ENCODE measurements at places on chromosomes 5 and 9.

- no peak for DNase-seq
Observed at GRCh38 chr5:140549237-140550144, 2.0 kb downstream of the EIF4EBP3 start.

DNA sequence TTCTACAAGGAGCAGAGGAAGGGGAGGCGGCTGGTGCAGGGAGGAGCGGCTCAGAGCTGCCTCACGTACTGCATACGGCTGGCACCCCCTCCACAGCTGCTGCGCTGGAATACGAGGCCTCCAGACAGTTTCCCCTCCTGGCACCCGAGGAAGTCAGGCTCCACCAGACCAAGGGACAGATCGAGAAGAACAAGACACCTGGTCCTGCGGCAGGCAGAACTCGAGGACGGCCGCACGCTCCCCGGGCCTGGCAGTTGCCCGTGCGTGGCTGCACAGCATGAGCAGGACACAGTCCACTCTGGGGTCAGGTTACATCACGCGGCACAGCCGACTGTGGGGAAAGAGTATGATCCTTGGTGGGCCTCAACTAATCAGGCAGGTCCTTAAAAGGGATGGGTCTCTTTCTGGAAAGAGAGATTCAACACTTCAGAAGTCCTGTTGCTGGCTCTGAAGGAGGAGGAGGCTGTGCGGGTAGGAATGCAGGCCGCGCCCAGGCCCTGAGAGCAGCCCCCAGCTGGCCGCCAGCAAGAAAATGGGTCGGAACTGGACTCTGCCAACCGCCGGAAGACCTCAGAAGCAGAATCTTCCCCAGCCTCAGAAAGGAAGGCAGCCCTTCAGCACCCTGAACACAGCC is 11.6 kb downstream of the UBAC1 start:
- no peak for DNase-seq

DNA sequence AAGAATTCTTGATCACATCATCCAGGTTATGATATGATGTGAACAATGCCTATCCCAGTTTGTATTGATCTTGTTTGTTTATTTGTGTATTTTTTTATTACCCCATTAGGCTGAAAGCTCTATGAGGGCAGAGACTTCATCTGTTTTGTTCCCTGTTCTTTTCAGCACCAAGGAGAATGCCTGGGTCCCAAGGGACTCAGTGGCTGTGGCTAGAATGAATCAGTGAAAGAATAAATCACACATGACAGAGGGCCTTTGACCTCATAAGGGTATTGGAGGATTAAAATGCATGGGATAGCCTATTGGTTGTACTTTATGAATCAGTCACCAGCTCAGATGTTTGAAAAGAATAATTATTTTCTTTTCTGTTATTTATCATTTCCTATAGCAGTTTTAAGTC is 292.2 kb downstream of the GAS1 start:
- no peak for DNase-seq

- no peak for DNase-seq
Observed at GRCh38 chr9:89815061-89815902, 210.5 kb downstream of the GADD45G start.

DNA sequence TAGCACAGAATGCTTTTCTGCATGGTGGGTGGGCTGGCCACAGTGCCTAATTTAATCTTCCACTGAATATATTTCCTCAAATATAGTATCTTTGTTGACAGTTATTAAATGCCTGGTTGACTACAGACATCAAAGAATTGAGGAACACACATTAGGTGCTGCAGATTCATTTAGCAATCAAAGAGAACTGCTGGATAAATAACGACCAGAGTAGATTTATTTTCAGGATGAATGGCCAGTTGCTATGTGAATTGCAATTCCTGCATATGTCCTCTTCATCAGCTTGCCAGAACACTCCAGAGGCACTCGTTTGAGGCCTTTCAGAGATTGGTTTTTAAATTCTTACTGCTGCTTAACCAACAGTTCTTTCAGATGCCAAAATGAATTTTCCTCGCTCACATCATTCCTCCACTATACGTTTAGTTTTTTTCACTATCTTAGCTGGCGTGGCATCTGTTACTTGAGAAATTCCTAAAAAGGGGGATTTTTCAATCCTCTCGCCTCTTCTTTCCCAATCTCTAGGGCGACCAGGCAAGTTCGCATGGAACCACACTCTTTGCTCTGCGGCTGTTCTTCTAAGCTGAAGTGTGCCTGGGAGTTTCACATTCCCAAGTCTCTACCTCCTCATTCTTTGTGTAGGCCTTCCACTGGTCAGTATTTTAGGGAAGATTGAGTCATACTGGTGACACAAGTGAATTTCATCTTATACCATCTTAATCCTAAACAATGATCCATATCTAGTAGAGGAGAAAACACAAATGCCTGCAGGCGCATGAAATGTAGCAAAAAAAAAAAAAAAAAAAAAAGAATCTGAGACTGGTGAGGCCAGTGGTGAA is 237.1 kb upstream of the NMUR2 start:
- DNase-seq: no peak

DNA sequence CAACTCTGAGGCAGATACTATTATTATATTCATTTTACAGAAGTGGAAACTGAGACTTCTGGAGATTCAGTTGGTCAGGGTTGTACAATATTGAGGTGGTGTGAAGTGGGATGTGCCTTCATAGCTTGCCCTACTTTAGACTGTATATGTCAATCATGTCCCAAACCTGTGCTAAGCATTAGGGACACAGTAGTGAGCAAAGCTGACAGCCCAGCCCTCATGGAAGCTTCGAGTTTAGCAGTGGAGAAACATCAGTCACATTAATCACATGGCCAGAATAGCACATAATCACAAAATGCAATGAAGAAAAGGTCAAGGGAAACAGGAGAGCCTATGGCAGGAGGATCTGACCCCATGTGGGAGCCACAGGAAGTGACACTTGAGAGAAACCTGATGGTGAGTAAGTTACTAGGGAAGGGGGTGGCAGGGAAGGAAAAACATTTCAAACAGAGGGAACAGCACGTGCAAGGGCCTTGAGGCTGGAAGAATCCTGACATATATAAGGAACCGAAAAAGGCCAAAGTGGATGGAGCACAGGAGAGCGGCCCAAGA is 20.5 kb upstream of the RALGPS1 start:
- DNase-seq: no peak

GRCh38 chr5:116922532-116922931 is 347.9 kb upstream of the SEMA6A start:
- no peak for DNase-seq

GRCh38 chr5:111829701-111830100 is 72.7 kb upstream of the NREP start:
- no peak for DNase-seq

DNA sequence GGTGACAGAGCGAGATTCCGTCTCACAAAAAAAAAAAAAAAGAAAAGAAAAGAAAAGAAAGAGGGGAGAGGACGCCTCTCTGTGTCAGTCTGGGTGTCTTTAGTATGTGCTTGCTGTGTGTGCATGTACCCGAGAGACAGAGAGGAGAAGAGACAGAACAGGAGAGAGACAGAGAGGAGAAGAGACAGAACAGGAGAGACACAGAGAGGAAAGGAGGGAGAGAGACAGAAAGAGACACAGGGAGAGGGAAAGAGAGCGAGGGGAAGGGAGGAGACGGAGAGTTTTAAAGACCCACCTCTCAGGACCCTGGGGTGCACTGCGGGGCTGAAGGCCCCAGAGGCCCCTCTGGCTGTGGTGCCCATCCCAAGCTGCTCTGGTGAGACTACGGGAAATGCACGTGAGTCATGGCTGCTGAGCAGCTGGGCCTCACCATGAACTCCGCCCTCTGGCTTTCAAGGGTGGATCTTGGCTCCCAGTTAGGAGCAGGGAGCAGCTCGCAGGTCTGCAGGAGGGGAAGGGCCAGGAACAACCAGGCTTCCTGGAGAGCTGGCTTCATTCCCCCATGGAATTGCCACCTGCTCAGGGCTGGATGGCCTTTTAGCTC is 7.9 kb downstream of the SLC6A3 start:
- DNase-seq: no peak

GRCh38 chr9:4137234-4137633 is 162.6 kb downstream of the GLIS3 start:
- DNase-seq: no peak

DNA sequence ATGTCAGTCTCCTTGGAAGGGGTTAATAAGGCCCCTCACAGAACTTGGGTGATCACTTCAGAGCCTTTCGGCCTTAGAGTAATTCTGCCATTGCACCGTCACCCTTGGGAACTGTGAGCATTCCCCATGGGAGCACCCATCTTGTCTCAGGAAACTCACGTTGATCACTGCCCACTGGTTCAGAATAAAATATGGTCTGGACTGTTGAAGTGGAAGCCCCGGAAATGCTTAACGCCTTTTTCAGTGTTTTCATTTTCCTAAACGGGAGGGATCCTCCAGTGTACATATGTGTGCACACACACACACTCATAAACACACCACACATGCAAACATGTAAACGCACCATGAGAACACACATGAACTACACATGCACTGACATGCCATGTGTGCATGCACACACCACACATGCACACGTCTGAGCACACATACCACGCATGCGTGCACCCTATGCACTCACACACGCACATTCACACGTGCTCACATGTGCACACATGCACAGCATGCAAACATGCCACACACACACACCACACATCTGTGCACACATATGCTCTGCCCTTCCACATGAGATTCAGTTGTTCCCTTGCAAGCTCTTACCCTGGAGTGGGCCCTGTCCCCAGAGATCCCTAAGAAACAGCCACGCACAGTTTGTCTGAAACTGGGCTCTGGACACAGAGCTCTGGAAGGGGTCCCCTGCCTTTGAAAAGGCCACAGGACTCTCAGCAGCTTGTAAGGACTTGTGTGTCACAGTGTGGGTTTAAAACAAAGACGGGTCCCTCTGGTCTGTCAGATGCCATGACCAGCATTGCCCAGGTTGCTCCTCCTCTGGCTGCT is 17.0 kb downstream of the MRPL36 start:
- DNase-seq: no peak

DNA sequence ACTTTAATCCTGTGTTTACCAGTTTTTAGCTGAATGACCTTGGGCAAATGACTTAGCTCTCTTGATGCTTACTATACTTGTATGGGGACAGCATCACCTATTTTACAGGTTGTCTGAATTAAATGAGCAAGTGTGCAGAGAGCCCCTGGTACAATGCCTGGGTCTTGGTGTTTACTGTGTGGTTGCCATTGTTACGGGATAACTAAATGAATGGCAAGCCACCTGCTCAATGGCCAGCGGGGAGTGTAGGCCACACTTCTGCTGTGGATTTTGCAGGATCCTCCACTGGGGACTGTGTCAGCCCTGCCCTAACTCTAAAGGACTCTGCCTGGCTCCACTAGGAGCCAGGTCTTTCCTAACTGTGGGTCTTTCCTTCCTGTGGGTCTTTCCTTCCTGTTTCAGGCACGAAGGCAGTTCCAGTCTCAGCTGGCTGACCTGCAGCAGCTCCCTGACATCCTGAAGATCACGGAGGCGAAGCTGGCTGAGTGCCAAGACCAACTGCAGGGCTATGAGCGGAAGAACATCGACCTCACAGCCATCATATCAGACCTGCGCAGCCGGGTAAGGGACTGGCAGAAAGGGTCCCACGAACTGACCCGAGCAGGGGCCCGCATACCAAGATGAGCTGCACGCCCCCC is 10.3 kb upstream of the GLE1 start:
- DNase-seq: no peak

DNA sequence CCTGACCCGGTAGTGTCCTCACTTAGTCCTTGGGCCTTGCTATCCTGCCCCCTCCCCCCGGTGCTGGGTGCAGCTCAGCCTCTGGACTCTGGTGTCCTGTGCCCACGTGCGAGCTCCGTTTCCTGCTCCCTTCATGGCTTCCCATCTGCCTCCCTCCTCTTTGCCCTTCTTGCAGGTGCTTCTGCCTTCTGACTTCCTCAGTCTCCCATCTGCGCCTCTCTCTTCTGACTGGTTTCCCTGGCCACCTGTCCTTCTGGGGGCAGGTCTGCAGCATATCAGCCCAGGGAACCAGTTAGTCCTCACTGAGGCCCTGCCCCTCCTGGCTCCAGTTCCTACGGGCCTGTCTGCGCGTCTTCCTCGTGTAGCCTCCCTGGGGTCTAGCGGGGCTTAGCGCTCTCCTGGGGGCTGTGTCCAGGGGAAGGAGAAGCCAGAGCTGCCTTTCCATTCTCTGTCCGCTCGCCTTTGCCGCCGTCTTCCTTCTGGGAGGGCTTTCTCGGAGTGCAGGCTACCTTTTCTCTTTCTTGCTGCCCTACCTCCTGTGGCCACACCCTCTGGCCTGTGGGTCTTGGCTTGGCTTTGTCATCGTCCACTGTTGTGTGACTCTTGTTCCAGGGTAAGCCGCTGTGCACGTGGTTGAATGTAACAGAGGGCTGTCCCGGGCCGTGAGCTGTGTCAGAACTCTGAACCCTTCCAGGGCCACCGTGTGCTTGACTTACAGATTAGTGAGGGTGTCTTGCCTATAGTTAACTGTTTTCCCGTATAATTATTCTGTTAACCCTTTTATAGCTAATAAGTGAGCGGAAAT is 51.8 kb downstream of the EHMT1 start:
- no peak for DNase-seq

GRCh38 chr9:115234094-115234493 is 116.1 kb upstream of the TNC start:
- DNase-seq: no peak

- no peak for DNase-seq
Observed at GRCh38 chr9:95762322-95762721, 113.2 kb upstream of the ERCC6L2 start.

- no peak for DNase-seq
Observed at GRCh38 chr9:82598241-82599039, 464.5 kb downstream of the RASEF start.

DNA sequence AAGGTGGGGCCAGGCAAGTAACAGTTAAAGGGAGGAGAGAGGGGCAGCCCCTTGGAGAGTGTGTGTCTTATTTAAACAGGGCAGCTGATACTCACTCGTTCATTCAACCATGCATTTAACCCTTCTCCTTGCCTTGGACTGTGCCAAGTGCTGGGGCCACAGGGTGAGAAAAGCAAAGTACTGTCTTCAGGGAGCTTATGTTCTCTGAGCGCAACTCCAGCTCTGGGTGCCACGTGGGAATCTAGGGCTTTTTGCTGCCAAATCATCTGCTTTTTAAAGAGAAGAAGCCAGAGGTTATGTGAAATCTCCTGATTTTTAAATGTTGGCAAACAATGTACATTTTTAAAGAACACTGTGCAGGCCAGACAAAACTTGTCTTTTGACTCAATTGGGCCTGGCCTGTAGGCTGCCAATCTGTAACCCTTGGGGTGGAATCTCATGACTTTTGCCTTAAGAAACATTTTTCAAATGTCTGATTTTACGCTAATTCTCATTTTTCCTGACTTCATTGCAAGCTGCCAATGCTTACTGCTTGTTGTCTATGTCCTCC is 157.8 kb downstream of the NTRK2 start:
- no peak for DNase-seq

GRCh38 chr9:115146581-115147021 is 28.6 kb upstream of the TNC start:
- DNase-seq: no peak

- DNase-seq: no peak
Observed at GRCh38 chr5:179867079-179867465, 8.5 kb upstream of the MRNIP start.

GRCh38 chr9:28770226-28770625 is 1196.9 kb upstream of the C9orf72 start:
- DNase-seq: no peak

GRCh38 chr9:97954550-97954989 is 16.6 kb upstream of the HEMGN start:
- DNase-seq: no peak
